ENCODE measurements at places on chromosomes 5 and 9. TPM values are rescaled to one million over a fixed set of nuclear protein-coding genes. Genes with fewer than 3 reads are reported as not detected.

Gene CCIN
- 0.22 TPM for total RNA-seq

Gene PCDHGB4
- total RNA-seq: 40.8 TPM

GRCh38 chr5:20367178-20367577, 379.2 kb upstream of the CDH18 start:
- H3K27ac ChIP-seq: no peak overlapping the region
- no peaks in the 10 kb centered on the region for H3K4me1 ChIP-seq
- no peak for DNase-seq
- H3K27me3 ChIP-seq: no peaks in the 10 kb centered on the region

GRCh38 chr5:173785400-173785799, 102.7 kb upstream of the CPEB4 start:
- H3K4me1 ChIP-seq: peaks cover 33% of the 10 kb centered on the region
- no peaks in the 10 kb centered on the region for H3K36me3 ChIP-seq
- no peak for DNase-seq

DNA sequence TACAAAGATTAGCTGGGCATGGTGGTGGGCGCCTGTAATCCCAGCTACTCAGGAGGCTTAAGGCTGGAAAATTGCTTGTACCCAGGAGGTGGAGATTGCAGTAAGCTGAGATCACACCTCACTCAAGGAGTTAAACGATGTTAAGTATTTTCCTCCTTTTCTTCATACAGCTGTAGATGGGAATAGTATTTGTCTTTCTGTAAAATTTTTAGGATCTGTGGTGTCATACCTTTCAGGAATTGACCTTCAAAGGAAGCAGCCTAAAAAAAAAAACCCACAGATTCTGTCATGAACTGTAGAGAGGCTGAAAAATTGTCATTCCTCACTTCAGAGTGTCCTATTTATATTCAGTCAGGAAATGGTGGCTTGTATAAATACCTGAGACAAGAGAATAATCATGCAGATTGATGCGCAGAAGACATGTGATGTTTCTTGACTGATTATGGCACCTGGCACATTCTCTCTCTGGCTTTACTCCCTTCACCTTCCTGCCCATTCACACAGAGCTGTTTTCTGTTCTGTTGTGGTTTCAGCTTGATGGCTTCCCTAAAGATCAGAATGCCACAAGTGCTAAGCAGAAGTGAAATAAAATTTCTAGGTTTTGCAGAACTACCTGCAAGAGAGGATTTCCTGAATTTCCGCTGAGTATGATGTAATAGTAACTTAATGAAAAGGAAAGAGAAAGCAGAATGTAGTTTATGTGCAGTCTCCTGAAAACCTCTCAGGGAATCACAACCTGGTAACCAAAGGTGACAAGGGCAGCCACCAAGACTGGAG, 3.8 kb downstream of the IFNA1 start:
- no peak overlapping the region for H3K4me3 ChIP-seq
- no peak for DNase-seq
- no peaks in the 10 kb centered on the region for H3K36me3 ChIP-seq
- H3K4me1 ChIP-seq: peaks cover 2% of the 10 kb centered on the region

DNA sequence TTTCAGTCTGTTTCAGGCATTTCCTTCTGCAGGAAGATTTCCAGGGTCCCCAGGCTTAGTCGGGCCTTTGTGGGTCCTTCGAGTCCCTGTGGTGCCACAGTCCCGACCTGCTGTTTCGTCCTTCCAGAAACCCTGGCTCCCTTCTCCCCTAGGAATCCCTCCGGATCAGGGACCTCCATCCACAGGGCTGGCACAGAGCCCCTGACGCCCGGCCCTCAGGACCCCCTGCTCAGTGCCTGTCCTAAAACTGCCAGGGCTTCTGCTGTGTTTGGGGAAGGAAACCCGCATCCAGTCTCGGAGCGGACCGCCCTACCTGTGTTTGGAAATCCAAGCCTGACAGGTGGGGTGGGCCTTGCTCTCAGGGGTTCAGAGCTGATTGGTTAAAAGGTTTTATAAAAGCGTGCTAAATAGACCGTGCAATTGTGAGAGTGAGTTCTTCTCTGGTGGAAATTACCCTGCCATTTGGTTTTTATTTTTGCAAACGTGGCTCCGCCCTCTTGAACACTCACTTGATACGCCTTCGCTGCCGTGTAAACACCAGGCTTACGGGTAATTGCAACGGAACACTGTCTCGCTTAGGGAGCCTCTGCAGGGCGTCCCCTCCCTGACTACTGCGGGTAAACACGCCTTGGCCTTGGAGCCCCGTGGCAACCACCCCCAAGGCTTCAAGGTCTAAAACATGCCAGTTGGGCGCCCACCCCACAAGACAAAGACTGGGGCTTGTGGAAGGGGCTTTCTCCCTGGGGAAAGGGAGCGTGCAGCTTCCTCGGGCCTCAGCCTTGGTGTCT, 121.2 kb downstream of the PHF2 start:
- no peak overlapping the region for H3K27ac ChIP-seq
- no peak for DNase-seq
- H3K36me3 ChIP-seq: no peaks in the 10 kb centered on the region
- H3K4me1 ChIP-seq: no peaks in the 10 kb centered on the region
- H3K27me3 ChIP-seq: no peaks in the 10 kb centered on the region

DNA sequence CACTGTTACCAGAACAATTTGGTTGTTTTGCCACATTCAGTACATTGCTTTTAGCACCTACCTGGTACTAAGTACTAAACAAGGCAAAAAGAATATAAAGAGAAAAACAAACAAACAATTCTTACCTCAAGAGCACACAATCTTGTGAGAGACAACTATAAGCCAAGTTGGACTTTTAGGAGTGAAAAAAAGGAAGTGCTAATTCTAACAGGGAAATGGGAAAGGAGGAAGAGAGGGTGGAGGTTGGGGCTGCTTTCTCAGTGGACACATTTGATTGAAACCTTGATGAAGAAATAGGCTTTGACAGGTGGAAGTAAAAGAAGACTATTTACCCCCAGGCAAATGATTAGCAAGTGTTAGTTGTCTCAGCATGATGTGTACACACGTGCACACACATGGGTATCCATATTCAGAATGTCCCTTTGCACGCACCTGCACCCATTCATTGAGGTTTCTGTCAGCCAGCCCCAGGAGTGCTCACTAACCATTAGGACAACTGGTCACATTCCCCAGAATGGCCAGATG, 302.6 kb downstream of the ACTL7B start:
- H3K27ac ChIP-seq: no peak overlapping the region
- peaks cover 2% of the 10 kb centered on the region for H3K4me1 ChIP-seq
- peaks cover 3% of the 10 kb centered on the region for H3K27me3 ChIP-seq
- H3K36me3 ChIP-seq: no peaks in the 10 kb centered on the region
- DNase-seq: no peak

DNA sequence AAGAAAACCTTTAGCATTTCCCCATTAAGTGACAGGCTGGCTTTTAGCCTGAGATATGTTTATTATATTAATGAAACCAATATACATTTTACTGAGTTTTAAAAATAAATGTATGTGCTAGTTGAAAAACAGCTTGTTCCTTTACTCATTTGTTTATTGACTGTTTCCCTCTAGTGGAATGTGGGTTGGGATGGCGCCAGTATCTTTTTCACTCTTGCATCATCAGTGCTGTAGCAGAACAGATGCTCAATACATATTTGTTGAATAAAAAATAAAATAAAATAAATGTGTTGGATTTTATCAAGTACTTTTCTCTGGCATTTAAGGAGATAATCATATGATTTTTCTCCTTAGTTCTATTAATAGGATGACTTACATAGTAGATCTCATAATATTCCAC, 43.0 kb downstream of the FSTL4 start:
- H3K4me1 ChIP-seq: no peaks in the 10 kb centered on the region
- no peaks in the 10 kb centered on the region for H3K27me3 ChIP-seq
- DNase-seq: no peak
- peaks cover 8% of the 10 kb centered on the region for H3K36me3 ChIP-seq
- no peak overlapping the region for H3K4me3 ChIP-seq
- H3K27ac ChIP-seq: no peak overlapping the region

DNA sequence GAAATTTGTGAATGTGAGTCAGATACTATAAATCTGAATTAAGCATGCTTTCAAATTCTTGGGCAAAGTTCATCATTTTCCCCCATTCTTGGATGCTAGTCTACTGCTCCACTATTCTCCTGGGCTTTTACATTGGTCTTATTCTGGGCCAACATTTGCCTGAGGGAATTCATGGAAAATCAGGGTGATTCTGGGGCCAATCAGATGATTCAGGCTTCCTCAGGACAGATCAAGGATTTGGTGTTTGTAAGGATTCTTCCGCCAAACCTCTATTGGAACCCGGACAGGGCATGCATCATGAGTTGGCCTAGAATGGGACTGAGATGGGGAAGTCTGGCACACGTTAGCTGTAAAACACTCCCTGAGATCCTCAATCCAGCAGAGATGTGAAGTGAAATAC, 113.8 kb downstream of the MEF2C start:
- no peaks in the 10 kb centered on the region for H3K27me3 ChIP-seq
- no peak overlapping the region for H3K4me3 ChIP-seq
- H3K4me1 ChIP-seq: peaks cover 4% of the 10 kb centered on the region

Data from glutamatergic neuron (in vitro differentiated cells).